ENCODE measurements at places on chromosomes 12 and 14.

- no peak for DNase-seq
Observed at GRCh38 chr12:116803013-116803736, 65.1 kb downstream of the RNFT2 start.

GRCh38 chr12:93122569-93123091, 193.5 kb upstream of the EEA1 start:
- DNase-seq: no peak

DNA sequence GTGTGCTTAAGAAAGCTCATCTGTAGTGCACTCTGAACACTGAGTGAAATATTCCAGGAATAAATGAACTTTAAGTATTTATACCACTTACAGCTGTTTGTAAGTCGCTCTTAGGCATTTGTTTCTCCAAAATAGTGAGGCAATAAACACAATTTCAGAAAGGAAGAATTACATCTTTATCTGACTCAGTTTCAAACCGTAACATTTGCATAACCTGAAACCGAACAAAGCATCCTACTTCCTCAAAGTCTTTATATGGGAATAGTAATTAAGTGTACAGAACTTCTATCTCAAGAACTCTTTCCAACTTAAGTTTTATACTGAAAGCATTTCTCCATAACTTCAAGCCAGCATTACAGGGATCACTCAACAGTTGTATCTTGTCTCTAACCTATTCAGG, 58.4 kb downstream of the SOX5 start:
- DNase-seq: no peak

DNA sequence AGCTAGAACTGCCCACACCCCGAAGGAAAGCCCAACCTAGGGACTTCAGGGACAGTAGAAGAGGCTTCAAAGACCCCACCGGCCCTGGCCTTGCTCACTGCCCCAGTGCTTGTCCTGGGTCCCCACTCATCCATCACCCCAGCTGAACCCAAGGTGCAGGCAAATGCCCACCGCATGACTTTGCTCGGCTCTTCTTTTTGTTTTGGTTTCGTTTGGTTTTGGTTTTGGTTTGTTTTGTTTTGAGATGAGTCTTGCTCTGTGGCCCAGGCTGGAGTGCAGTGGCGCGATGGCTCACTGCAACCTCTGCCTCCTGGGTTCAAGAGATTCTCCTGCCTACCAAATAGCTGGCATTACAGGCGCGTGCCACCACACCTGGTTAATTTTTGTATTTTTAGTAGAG, 9.0 kb downstream of the CCDC85C start:
- DNase-seq: no peak

- no peak for DNase-seq
Observed at GRCh38 chr12:46351886-46352650, 20.5 kb downstream of the SLC38A2 start.
